ENCODE measurements at places on chromosomes 6 and 20.

- DNase-seq, result peak; percentile 66
Observed at GRCh38 chr6:110415086-110415916, at the start of gene DDO. Gene DDO (minus strand): TSS chr6:110415575. CDS start chr6:110413462, 2,113 bp downstream.

DNA sequence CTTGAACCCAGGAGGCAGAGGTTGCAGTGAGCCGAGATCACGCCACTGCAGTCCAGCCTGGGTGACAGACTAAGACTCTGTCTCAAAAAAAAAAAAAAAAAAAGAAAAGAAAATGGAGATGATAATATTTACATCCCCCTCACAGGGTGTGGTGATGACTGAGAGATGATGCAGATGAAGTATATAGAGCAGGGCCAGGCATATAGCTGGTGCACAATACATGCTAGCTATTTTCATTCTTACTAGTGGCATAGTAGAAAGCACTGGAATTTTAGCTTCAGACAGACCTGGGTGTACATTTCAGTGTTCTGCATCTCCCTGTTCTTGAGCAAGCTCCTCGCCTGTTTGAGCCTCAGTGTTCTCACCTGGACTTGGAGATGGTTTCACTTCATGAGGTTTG lies 36.9 kb downstream of the CEBPB start:
- DNase-seq, result no peak

DNA sequence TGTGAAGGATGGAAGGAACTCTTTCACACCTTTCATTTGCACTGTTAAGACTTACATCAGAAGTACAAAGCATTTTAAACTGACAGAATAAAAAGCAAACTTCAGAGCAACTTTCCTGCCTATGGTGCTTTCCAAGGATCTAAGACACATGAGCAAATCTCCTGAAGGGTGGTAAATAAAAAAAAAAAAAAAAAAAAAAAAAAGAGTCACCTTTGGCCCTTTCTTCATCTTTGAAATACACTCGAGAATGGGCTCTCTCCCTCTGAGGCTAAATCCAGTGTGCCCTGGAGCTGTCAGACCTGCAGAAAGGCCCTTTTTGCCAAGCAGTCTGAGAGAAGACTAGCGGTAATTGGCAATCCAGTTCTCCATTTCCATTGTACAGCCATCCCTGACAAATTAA lies 1113.8 kb upstream of the FLRT3 start:
- DNase-seq, result no peak

DNA sequence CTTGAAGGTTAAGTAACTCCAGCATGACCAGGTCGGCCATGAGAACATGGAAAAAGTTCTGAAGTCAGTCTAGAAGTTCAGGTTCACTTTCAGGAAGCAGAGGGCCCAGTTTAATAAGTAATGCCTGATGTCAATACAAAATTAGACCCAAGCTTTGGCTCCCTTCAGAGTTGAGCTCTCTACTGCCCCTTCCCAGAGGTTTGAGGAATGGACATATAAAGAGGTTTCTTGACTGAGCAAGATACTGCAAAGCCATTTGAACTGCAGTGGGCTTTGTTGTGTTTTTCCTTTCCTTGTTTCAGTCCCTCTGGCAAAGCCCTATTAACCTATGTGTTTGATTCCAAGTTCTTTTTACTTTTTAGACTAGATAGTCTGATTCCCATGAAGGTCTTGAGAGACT lies 97.8 kb upstream of the PREP start:
- no peak for DNase-seq

- no peak for DNase-seq
Observed at GRCh38 chr20:46835418-46835817, 59.2 kb upstream of the EYA2 start.

DNA sequence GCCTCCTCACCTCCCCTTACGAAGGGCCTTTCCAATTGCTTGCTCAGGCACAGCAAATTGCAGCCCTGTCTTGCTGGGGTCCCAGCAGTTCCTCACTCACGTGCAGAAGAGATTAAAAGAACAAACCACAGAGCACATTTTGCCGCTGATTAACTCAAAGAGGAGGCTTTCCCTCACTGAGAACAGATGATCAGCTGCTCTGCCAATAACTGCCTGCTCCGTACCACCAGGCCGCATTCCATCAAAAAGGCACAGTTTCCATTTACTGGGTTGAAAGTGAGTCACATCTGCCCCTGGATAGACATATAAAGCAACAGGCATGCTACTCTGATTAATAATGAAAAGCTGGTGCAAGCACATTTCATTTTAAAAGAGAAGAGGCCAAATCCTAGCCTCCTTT lies 446.8 kb downstream of the PTPRT start:
- no peak for DNase-seq

GRCh38 chr20:41316051-41316450 lies 1.5 kb downstream of the ZHX3 start:
- no peak for DNase-seq

GRCh38 chr6:151379933-151380847 lies 11.2 kb downstream of the ZBTB2 start:
- no peak for DNase-seq

DNA sequence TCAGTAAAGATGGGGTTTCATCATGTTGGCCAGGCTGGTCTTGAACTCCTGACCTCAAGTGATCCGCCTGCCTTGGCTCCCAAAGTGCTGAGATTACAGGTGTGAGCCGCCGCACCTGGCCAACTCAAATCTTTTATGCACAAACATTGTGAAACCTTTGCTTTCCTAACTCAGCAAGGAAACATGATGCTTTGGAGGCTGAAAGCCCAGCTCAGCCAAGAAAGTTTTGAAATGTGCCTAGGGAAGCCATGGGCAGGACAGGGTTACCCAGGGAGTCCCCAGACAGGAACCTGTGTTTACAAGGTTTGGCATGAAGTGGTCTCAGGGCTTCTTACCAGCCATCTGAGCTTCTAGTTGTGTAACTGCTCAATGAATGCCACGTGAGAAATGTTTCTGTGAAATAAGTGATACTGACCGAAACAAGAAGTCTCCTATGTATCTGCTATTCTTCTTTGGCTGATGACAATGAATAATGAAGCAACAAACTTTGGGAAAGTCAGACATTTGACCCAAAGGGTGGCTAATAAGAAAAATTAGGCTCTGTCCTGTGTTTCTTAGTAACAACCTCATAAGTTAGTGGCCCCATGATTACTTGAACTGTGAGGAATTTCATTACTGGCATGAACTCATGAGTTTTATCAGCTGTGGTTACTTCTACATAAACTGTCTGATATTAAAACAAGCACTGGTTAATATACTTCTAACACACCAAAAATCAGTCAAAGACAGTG lies 163.5 kb downstream of the KIF6 start:
- no peak for DNase-seq

GRCh38 chr20:41881466-41882046 lies 263.4 kb upstream of the CHD6 start:
- no peak for DNase-seq

- DNase-seq, result no peak
Observed at GRCh38 chr6:33318426-33319073, 1.0 kb upstream of the ZBTB22 start.

- no peak for DNase-seq
Observed at GRCh38 chr6:91678679-91679446, 1092.0 kb upstream of the MAP3K7 start.

- DNase-seq, result peak; percentile 4
Observed at GRCh38 chr6:28897369-28897745, 26.4 kb downstream of the TRIM27 start.

- DNase-seq, result no peak
Observed at GRCh38 chr6:16949716-16950115, 152.1 kb upstream of the STMND1 start.

All from spinal cord (tissue), 10 donors.